SJSA1 (cell line): ENCODE measurements at places on chromosomes 3 and 15.
A peak's percentile ranks its signal among the peaks of the same experiment; 100 is the strongest.

DNA sequence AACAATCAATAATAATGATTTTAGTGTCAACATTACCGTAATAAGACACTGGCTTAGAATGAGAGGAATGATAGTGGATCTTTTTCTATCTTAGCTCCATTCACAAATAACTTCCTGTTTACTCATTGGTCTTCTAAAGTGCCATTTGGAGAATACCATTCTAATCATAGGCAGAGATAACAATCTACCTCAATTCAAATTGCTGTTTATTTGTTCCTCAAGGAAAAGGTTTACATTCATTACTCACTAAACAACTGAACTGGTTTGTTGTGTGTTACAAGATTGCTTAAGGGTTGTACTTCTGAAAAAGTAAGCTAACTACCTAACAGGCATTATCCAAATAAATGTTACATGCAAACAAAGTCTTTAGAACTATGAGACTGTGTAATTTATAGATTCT is 8.1 kb upstream of the PCOLCE2 start:
- no peak for DNase-seq
- no peaks in the 10 kb centered on the region for H3K36me3 ChIP-seq
- peaks cover 3% of the 10 kb centered on the region; the same call in 1 of the 2 replicates for H3K27me3 ChIP-seq
- no peak overlapping the region for H3K4me3 ChIP-seq
- H3K27ac ChIP-seq: no peak overlapping the region
- H3K4me1 ChIP-seq: no peaks in the 10 kb centered on the region; the same call in 1 of the 2 replicates

GRCh38 chr15:65532738-65533051 is 2.4 kb downstream of the HACD3 start:
- DNase-seq: no peak
- H3K27ac ChIP-seq: 0 out of 2 replicates have a peak overlapping the region, but pooled peaks have one; percentile 18
- H3K4me1 ChIP-seq: peaks cover 34% of the 10 kb centered on the region
- no peaks in the 10 kb centered on the region for H3K27me3 ChIP-seq
- no peak overlapping the region for H3K4me3 ChIP-seq

DNA sequence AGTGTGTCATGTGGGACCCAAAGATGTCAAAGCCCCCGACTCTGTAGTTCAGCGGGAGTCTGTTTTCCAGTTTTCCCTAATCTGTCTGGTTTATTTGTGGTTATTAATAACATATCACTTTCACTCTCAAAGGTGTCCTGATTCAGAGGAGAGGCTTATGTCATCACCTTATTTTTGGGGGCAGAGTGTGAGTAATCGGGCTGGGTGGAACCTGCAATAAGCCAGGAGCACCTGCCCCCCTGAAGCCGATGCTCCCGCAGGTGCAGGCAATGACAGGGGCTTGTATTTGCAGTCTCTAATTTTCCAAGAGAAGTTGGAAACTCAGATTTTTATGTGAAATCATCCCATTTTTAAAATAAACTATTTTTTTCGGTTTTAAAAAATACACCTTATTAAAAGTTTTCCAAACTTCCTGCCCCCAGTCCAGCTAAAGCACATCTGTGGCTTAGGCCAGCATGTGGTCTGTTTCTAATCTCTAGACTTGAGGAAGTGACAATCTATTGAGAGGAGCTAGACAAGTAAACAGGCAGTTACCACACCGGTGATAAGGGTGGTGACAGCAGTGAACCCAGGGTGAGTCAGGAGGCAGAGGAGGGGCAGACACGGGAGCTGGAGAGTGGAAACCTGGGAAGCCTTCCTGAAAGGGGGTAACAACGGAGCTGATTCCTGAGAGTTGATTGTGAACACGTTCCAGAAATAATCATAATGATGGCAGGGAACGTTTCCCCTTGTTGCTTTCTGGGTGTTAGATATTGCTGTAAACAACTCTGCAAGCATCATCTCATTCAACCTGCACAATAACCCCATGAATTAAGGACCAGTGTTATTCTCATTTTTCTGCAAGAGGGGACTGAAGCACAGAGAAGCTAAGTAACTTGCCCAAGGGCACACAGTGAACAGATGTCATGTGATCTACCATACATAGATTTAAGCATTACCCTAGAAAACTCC is 37.2 kb downstream of the BHLHE40 start:
- no peak overlapping the region for H3K4me3 ChIP-seq
- H3K36me3 ChIP-seq: no peaks in the 10 kb centered on the region
- H3K27ac ChIP-seq: 0 out of 2 replicates have a peak overlapping the region, but pooled peaks have one; percentile 25
- H3K4me1 ChIP-seq: peaks cover 55% of the 10 kb centered on the region

DNA sequence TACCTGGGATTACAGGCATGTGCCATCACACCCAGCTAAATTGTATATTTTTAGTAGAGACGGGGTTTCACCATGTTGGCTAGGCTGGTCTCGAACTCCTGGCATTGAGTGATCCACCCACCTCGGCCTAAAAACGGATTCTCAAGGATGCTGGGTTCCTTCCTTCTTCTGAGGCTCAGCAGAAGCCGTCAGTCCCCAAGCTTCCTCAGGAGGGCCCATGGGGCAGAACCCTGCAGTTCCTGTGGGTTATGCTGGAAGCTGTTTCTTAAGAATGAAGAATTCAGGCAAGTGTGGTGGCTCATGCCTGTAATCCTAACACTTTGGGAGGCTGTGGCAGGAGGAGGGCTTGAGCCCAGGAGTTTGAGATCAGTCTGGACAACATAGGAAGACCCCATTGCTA is 29.0 kb upstream of the ZNF710 start:
- H3K36me3 ChIP-seq: no peaks in the 10 kb centered on the region
- H3K4me1 ChIP-seq: no peaks in the 10 kb centered on the region
- H3K27me3 ChIP-seq: 0 out of 2 replicates have a peak, but pooled peaks cover 4% of the 10 kb centered on the region
- H3K27ac ChIP-seq: no peak overlapping the region
- DNase-seq: no peak
- H3K4me3 ChIP-seq: no peak overlapping the region

- no peak overlapping the region for H3K27ac ChIP-seq
- H3K27me3 ChIP-seq: no peaks in the 10 kb centered on the region
- H3K36me3 ChIP-seq: no peaks in the 10 kb centered on the region
- H3K4me1 ChIP-seq: peaks cover 5% of the 10 kb centered on the region; the same call in 1 of the 2 replicates
- no peak for DNase-seq
- no peak overlapping the region for H3K4me3 ChIP-seq
Observed at GRCh38 chr3:69671082-69671952, 67.9 kb upstream of the MITF start.

DNA sequence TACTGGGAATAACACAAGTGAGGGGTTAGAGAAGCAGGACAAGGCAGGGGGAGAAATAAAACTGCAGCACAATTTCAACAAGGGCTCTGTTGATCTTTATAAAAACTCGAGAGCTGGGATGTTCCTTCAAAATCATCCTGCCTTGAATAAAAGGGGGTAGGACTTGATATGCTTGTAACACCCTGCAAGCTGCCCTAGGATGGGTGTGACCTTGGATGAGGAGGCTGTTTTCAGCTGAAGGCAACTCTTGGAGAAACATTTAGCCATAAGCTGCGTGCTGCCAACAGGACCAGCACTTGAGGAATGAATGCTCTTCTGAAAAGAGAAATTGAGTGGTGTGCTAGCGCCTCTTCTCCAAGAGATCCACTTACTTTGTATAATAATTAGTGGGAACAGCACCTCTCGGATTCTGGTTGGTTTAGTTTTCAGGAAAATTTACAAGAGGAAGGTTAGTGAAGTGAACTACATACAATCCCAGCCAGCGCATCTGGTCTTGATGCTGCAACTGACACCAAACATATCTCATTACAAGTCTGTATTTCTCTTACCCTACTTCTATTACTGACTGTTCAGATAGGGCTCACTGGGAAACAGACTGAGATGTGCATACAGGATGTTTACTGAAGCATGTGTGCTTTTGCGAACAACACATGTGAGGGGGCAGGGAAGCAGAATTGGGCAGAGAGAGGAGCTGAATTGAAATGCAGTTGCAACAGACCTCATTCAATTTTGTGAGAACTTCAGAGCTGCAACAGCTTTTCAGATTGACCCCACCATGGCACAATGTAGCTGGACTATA is 643.0 kb upstream of the GOLIM4 start:
- no peak for DNase-seq
- no peaks in the 10 kb centered on the region for H3K4me1 ChIP-seq
- no peak overlapping the region for H3K4me3 ChIP-seq

GRCh38 chr15:70829371-70830166 is 24.4 kb downstream of the LARP6 start:
- H3K27me3 ChIP-seq: no peaks in the 10 kb centered on the region
- peaks cover 32% of the 10 kb centered on the region for H3K4me1 ChIP-seq
- no peak for DNase-seq
- H3K27ac ChIP-seq: no peak overlapping the region
- H3K36me3 ChIP-seq: peaks cover 44% of the 10 kb centered on the region

GRCh38 chr15:73323374-73323955 is 45.3 kb downstream of the HCN4 start:
- H3K27me3 ChIP-seq: no peaks in the 10 kb centered on the region
- no peaks in the 10 kb centered on the region for H3K4me1 ChIP-seq
- no peaks in the 10 kb centered on the region for H3K36me3 ChIP-seq

- H3K4me1 ChIP-seq: no peaks in the 10 kb centered on the region
- no peaks in the 10 kb centered on the region for H3K27me3 ChIP-seq
- no peak for DNase-seq
Observed at GRCh38 chr15:61390138-61390537, 161.0 kb upstream of the RORA start.

DNA sequence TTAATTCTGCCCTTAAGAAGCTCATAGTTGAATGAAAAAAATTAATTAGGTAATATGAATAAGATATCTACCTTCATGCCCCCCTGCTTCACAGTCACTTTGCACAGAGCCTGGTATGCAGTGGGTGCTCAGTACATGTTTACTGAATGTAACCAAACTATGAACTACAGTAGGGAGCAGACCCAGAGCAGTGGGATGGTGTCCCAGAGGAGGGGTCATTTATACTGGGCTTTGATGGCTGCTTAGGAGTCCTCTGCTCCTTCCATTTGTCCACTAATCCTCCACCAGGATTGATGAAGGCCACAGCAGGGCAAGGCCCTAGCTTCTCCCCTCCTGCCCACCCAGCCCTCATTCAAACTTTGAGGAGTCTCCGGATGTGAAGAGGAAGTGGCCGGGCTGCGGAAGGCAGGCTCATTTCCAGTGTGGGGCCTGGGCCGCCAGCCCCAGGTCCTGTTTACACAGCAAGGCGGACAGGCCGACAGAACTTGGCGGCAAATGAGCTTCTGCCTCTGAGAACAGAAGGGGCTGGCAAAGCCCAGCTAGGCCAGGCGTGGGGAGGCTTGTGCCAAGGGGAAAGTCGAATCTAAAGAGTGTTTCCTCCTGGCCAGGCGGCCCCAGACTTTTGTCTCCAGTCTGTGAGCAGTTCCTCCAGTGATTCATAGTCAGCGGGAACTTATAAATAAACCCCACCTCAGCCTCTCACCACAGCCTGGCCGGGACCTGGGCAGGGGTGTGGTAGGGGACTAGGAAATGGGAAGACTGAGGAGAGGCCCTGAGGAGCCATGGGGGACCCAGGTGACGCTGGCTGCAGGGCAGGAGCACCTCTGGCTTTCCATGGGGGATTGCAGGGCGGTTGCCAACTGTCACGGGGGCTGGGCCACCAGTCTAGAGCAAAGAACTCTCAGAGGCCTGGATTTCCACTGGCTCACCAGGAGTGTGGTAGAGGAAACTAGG is 51.6 kb upstream of the LCTL start:
- peak overlapping the region; percentile 95 for H3K27ac ChIP-seq
- peaks cover 32% of the 10 kb centered on the region for H3K4me1 ChIP-seq
- H3K36me3 ChIP-seq: no peaks in the 10 kb centered on the region
- H3K4me3 ChIP-seq: no peak overlapping the region
- peak; percentile 89 for DNase-seq
- H3K27me3 ChIP-seq: no peaks in the 10 kb centered on the region

DNA sequence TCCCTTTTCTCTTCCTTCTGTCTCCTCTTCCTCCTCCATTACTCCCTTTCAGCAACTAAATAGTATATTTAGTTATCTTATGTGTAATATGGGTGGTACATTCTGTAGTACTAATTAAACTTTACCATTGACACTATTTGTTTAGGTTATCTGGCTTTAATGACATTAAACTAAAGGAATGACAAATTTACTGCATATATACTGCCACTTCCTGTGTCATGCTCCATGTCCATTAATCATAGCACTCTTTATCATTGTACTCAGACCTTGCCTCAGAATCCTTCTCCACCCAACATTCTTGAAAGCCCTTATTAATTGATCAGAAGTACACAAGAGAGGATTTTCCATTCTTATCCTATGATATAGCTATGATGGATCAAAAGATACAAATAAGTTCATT is 244.2 kb downstream of the NAALADL2 start:
- no peaks in the 10 kb centered on the region for H3K27me3 ChIP-seq
- H3K4me1 ChIP-seq: peaks cover 5% of the 10 kb centered on the region; the same call in 1 of the 2 replicates
- no peak for DNase-seq
- no peak overlapping the region for H3K4me3 ChIP-seq
- H3K36me3 ChIP-seq: no peaks in the 10 kb centered on the region
- no peak overlapping the region for H3K27ac ChIP-seq

- no peaks in the 10 kb centered on the region for H3K4me1 ChIP-seq
- H3K36me3 ChIP-seq: no peaks in the 10 kb centered on the region
- no peaks in the 10 kb centered on the region for H3K27me3 ChIP-seq
- H3K27ac ChIP-seq: no peak overlapping the region
- no peak for DNase-seq
- H3K4me3 ChIP-seq: no peak overlapping the region
Observed at GRCh38 chr3:171561596-171562323, 101.6 kb upstream of the TNIK start.
